K562 (cell line): ENCODE measurements at places on chromosomes 6 and 20. TPM values are rescaled to one million over a fixed set of nuclear protein-coding genes. Genes with fewer than 3 reads are reported as not detected.
A peak's percentile ranks its signal among the peaks of the same experiment; 100 is the strongest.

DNA sequence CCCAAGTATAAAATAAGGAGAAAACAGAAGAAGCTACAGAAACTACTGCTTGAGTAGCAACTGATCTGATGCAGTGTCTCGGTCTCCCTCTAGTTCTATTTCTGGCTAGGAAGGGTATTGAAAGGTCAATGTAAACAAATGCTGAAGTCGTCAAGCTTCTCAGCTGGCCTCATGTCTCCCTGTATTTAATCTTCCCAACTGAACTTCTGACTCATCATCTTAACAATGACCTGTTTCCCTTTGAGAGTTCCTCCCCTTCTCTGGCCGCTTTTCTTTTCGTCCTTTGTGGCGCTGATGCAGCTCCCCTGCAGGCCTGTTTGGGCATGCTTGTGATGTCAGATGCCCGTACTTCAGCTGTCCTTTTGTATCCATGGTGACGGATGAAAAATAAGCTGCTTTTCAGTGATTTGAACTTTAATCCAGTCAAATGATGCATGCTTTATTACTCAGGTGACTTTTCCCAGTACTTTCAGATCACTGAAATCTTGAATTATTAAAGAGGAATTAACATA is 7.8 kb upstream of the LCA5 start:
- peak; percentile 96 for DNase-seq

DNA sequence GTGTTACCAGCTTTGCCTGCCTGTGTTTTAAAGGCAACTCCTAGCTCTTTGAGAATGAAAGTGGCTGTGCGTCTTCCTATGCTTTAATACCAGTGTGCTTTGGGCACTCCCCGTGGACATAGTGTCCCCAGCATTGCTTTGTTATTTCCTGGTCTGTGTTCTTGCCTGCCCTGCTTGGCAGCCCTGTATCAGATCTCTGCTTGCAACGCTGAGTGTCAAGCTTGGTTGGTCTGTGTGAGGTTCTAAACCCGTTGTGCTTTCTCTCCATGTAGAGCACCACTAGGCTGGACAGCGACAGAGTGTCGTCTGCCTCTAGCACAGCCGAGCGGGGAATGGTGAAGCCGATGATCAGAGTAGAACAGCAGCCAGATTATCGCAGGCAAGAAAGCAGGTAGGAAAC is 80.2 kb downstream of the AFDN start:
- DNase-seq: no peak

GRCh38 chr6:5302220-5302946 is 41.1 kb downstream of the FARS2 start:
- peak; percentile 71 for DNase-seq

GRCh38 chr20:4437131-4437530 is 284.6 kb upstream of the PRND start:
- no peak for DNase-seq

GRCh38 chr6:124436803-124437202 is 525.4 kb upstream of the RNF217 start:
- DNase-seq: no peak

DNA sequence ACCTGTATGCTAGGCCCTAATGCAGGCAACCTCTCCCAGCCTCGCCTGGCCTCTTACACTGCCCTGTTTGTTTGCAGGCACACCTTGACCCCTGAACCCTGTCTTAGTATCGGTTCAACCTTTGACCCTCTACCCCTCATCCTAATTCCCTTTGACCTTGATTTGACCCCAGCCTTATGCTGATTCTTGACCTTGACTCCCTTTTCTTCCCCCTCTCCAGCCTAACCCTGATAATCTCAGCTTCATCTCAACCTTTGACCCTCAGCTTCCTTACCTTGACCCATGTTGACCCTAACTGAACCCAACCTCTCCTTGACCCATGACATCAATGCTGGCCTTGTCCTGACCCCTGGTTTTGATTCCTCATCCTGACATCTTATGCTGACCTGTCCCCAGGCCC is 33.8 kb downstream of the UQCC2 start:
- no peak for DNase-seq

- no peak for DNase-seq
These were observed 63.8 kb downstream of the ISM1 start for GRCh38 chr20:13284830-13285229.

DNA sequence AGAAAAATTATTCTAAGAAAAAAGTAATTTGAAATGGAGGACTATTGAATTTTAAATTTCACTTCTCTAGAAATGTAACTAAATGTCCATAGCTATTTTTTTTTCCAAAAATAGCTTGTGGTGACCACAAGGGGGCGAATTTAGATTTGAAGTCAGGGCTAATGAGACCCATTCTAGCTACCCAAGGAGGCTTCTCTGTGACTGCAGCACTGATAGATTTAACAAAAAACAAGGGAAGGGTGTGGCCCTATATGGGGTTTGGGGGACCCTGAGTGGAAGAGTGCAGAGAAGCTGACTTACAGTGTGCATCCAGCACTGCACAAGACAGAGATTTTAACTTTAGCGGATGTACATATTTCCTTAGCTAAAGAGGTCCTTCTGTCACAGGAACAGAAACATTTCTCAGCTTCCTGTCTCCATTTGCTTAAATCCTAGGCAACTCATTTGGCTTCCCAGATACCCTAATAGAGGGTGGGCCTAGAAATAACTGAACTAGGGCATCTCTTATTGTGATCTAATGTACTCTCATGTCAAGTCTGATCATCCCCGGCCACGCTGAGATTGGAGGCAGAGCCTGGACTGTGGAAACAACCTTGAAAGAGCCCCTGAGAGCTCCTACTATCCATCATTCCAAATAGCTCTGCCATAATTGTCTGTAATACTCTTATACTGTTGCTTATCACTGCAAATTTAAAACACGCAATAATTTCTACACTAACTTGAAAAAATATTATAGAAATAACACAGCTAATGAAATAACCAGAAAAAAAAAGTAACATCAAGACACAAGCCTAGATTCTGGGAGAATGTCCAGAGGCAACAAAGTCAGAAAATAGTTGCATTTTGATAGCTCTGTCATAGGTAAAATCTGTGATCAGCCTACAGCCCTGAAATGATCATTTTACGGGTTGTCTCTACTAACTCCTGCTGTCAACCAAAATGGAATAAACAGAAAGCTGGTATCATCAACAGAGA is 93.6 kb downstream of the SNAP91 start:
- DNase-seq: peak; percentile 34

DNA sequence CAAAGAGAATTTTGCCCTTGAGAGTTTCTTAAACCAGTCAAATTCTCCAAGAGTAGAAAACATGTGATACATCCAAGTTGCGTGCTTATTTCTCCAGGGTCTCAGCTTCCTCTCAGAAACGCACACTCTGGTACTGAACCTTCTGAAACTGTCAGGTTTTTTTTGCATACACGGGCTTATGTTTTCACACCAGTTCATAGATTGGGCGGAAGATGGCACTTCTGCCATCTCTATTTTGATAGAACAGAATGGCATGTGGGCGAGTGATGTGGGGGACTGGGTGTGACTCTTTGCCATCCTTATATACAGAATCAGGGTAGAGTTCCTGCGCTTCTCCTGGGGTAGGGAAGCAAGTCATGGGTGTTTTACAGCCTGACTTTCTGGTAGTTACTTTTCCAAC is 56.4 kb downstream of the ADTRP start:
- DNase-seq: no peak

DNA sequence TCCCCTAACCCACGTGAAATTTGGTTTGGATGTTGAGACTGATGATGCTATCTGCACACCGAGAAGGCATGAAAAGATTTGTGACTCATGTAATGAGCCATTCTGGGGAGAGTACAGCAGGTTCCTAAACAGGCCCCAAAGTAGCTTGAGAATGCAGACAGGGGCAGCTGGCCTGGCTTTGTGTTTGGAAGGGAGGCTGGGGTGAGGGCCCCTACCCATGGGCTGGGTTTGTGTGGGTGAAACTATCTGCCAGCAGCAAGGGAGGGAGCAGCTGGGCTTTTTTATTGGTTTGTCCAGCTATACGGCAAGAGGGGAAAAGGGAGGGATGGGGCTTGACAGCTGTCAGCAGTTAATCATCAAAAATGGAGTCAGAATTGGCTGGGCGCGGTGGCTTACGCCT is 87.0 kb upstream of the RNF24 start:
- no peak for DNase-seq

DNA sequence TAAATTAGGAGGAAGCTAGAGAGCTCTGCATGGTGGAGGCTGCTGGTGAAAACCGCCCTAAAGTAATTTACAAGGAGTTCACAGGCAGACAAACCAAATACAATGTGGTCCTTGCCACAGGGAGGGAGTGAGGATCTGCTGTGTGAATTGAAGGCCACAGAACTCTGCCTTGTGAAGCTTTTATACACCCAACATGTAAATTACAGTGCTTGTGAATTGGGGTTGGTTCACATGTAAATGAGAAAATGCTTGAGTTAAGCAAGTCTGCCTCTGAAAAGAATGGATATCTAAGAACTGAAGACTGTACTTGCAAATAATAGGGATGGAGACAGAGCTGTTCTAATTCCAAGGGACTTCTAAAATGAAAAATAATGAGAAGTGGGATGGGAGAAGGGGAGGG is 194.2 kb downstream of the SLC35F1 start:
- DNase-seq: no peak

GRCh38 chr20:15026759-15027158 is 689.3 kb upstream of the FLRT3 start:
- DNase-seq: no peak

GRCh38 chr6:25295651-25296050 is 16.5 kb downstream of the CARMIL1 start:
- DNase-seq: no peak

DNA sequence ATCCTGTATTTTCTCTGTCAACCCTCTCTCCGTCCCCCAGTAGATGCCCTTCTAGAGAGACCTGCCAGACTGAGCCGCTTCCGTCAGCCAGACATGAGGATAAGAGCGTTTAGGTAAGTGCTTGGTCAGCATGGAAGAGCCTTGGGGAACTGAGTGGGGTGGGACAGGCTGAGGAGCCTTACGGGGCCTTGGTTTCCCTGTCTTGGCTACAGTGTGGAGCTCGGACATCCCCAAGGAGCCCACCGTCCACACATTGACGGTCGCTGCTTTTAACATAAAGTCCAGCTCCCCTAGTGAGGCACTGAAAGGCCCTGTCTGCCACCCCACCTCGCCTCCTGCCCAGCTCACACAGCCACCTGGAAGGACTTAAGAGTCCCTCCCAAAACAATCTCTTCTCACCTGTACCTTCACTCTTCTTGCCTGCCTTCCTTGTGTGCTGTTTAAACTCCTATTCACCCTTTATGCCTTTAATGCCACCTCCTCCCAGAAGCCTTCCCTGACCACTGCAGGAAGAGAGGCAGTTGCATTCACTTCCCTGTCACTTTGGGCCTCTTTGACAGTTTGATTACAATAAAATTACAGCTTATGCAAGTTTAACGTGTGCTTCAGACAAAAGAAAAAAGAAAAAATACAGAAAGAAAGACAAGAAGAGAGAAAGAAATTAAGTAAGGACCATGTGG is 42.3 kb downstream of the PDYN start:
- DNase-seq: no peak

GRCh38 chr6:148203281-148203925 is 139.2 kb upstream of the SASH1 start:
- DNase-seq: no peak

- no peak for DNase-seq
These were observed 203.7 kb downstream of the TBX18 start for GRCh38 chr6:84560436-84561390.

DNA sequence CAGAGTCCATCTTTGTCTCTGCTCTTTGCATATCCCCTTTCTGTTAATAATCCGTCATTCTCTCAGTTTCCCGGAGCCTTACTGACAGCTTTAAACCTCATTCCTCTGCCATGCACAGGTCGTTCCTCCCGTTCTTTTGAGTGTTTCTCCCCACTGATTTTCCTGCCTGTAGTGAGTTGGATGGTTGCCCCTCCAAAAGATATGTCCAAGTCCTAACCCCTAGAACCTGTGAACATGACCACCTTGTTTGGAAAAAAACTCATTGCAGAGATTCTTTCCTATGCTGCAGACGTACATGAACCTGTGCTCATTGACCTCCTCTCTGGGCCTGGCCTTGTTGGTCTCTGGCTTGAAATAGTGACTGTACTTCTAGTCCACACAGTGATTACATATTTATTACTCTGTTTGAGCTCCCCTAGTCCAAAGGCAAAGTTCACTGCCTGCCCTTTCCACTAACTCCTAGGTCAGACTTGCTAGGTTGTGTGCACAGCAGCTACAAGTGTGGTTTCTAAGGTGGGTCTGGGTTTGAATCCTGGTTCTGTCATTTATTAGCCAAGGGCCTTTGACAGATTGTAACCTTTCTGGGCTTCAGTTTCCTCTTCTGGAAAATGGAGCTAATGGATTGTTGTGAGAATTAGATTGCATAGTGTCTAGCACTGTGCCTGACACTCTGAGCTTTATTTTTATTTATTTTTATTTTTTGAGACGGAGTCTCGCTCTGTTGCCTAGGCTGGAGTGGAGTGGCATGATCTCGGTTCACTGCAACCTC is 29.3 kb downstream of the PPARD start:
- DNase-seq: no peak

DNA sequence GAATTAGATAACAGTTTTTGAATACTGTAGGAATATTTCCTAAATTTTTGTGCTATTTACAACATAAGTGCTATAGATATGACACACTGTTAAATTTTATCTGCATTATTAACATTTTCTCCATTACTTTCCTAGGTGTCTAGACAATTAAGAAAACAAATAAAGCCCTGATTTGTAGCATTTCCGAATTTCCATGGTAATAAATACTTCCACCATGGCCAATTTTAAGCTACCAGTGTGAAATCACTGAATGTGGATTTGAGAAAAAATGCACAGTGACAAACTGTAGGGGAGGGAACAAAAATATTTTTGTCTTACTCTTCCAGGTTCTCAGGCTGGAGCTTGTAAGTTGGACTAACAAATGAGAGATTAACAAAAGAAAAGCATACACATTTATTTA is 27.9 kb downstream of the LIN28B start:
- no peak for DNase-seq

The TSBP1 gene
- total RNA-seq: not detected in 2 replicates

The CCDC167 gene
- total RNA-seq: 26.0 and 26.8 TPM in 2 replicates

The ULBP2 gene
- total RNA-seq: 0.78 and 1.2 TPM in 2 replicates

The PPP1R3G gene
- 0.04 TPM in 2 replicates for total RNA-seq

The ALDH5A1 gene
- total RNA-seq: 19.7 and 20.5 TPM in 2 replicates

The PAX1 gene
- not detected in 2 replicates for total RNA-seq

The EPPIN gene
- not detected in 2 replicates for total RNA-seq

The SNRPB gene
- 428 and 431 TPM in 2 replicates for total RNA-seq

The CAGE1 gene
- 0.11 and 0.33 TPM in 2 replicates for total RNA-seq

The HSPA1L gene
- total RNA-seq: 1.0 and 1.1 TPM in 2 replicates

The SLC17A1 gene
- total RNA-seq: not detected in 2 replicates

The TNNC2 gene
- total RNA-seq: not detected in 2 replicates

The TMEM200A gene
- total RNA-seq: 0.04 and 0.07 TPM in 2 replicates

The UBD gene
- total RNA-seq: not detected in 2 replicates

The LY6G6C gene
- 0.20 TPM in 1 of 2 replicates, not detected in the other for total RNA-seq

The GFRA4 gene
- not detected in 2 replicates for total RNA-seq

The HLA-DRB1 gene
- total RNA-seq: 0.78 and 1.0 TPM in 2 replicates

The CLDN20 gene
- total RNA-seq: not detected in 2 replicates

The IL17F gene
- total RNA-seq: not detected in 2 replicates

The DNMT3B gene
- 69.5 and 74.8 TPM in 2 replicates for total RNA-seq

The MC3R gene
- total RNA-seq: not detected in 2 replicates

The PRIM2 gene
- 33.4 and 33.6 TPM in 2 replicates for total RNA-seq

The SIRPB2 gene
- total RNA-seq: not detected in 2 replicates
